ENCODE measurements at places on chromosomes 3 and 15.

GRCh38 chr3:13651057-13651400 lies 102.1 kb downstream of the FBLN2 start:
- H3K4me1 ChIP-seq, result peaks cover 14% of the 10 kb centered on the region
- no peak for DNase-seq
- no peak overlapping the region for H3K27ac ChIP-seq

DNA sequence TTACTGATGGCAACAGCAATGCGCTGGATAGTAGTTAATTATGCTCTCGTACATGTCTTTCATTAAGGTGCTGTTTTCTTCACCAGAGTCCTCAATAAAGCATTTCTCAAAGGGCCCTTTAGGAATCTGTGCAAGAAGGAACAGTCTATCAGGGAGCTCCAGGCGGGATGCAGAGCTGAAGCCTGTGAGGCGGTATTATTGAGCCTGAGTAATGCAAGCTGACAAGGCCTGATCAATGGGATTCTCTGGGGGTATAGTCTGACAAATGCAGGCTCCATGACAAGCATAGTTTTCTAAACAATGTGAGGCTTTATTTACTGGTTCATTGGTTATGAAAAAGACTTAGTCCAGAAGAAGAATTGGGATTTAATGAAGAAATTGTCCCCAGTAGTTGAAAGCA lies 530.9 kb upstream of the CBLB start:
- no peak overlapping the region for H3K4me3 ChIP-seq
- H3K36me3 ChIP-seq, result no peaks in the 10 kb centered on the region
- DNase-seq, result no peak
- H3K4me1 ChIP-seq, result no peaks in the 10 kb centered on the region

- H3K4me1 ChIP-seq, result no peaks in the 10 kb centered on the region
- no peaks in the 10 kb centered on the region for H3K36me3 ChIP-seq
- DNase-seq, result no peak
- H3K27me3 ChIP-seq, result no peaks in the 10 kb centered on the region
- peak overlapping the region; percentile 55 for H3K4me3 ChIP-seq
Observed at GRCh38 chr3:73621388-73621787, 3.4 kb downstream of the PDZRN3 start.

DNA sequence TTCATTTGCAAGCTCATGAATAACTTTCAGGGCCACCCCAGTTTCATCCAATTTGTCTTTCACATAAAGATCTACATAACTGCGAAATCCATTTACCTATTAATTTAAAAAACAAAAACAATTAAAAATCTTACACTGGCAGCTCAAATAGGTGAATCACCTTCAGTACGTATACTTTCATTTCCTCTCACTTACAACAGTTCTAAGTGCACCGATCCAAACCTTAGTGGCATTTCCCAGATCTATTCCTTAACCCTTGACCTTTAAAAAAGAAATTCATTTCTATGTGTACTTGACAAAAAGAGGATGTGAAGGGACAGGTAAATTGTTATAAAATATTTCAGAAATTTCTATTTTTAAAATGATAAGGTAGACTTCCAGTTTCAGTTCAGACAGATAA lies 30.8 kb downstream of the TOP2B start:
- H3K36me3 ChIP-seq, result peaks cover 88% of the 10 kb centered on the region
- no peak for DNase-seq
- H3K4me3 ChIP-seq, result no peak overlapping the region
- no peak overlapping the region for H3K27ac ChIP-seq
- no peaks in the 10 kb centered on the region for H3K27me3 ChIP-seq
- no peaks in the 10 kb centered on the region for H3K4me1 ChIP-seq

DNA sequence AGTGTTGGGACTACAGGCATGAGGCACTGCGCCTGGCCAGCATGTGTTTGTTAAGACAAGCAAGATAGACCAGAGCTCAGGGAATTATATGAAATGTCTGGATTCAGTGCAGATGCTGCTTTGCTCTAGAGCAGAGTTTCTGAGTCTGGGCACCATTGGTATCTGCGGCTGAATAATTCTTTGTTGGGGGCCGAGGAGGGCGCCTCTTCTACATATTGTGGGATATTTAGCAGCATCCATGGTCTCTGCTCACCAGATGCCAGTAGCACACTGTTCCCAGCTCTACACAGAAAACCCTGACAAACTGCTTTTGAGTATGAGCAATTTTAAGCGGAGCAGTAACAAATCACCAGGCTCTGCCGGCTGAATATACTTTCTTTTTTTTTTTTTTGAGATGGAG lies 3.6 kb upstream of the LDHAL6B start:
- no peaks in the 10 kb centered on the region for H3K27me3 ChIP-seq
- no peak overlapping the region for H3K27ac ChIP-seq
- H3K36me3 ChIP-seq, result peaks cover 60% of the 10 kb centered on the region
- DNase-seq, result no peak

GRCh38 chr3:155032918-155033317 lies 47.2 kb upstream of the MME start:
- no peak overlapping the region for H3K27ac ChIP-seq
- H3K4me3 ChIP-seq, result no peak overlapping the region
- no peaks in the 10 kb centered on the region for H3K27me3 ChIP-seq
- no peak for DNase-seq
- H3K36me3 ChIP-seq, result no peaks in the 10 kb centered on the region

DNA sequence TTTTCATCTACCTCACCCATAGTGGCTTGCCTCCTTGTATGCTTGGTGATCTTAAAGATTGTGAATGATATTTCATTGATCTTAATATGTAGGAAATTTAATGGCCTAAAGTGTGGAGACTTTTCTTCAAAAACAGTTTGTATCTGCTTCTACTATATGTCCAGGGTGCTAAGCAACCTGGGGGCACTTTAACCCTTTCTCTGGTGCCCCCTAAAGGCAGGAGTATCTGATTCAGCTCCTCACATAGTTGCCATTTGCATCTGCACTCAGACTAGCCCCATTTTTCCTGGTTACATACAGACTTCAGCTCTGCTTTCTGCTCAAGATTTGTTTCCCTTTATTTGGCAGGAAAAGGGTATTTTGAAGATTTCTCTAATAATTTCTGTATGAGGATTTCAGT lies 5.2 kb upstream of the PFN2 start:
- no peaks in the 10 kb centered on the region for H3K27me3 ChIP-seq
- no peak overlapping the region for H3K27ac ChIP-seq
- no peak for DNase-seq

- no peaks in the 10 kb centered on the region for H3K27me3 ChIP-seq
- DNase-seq, result no peak
- no peaks in the 10 kb centered on the region for H3K36me3 ChIP-seq
- H3K4me1 ChIP-seq, result peaks cover 8% of the 10 kb centered on the region
- no peak overlapping the region for H3K27ac ChIP-seq
Observed at GRCh38 chr15:74201710-74202420, 722 bp downstream of the STRA6 start.

DNA sequence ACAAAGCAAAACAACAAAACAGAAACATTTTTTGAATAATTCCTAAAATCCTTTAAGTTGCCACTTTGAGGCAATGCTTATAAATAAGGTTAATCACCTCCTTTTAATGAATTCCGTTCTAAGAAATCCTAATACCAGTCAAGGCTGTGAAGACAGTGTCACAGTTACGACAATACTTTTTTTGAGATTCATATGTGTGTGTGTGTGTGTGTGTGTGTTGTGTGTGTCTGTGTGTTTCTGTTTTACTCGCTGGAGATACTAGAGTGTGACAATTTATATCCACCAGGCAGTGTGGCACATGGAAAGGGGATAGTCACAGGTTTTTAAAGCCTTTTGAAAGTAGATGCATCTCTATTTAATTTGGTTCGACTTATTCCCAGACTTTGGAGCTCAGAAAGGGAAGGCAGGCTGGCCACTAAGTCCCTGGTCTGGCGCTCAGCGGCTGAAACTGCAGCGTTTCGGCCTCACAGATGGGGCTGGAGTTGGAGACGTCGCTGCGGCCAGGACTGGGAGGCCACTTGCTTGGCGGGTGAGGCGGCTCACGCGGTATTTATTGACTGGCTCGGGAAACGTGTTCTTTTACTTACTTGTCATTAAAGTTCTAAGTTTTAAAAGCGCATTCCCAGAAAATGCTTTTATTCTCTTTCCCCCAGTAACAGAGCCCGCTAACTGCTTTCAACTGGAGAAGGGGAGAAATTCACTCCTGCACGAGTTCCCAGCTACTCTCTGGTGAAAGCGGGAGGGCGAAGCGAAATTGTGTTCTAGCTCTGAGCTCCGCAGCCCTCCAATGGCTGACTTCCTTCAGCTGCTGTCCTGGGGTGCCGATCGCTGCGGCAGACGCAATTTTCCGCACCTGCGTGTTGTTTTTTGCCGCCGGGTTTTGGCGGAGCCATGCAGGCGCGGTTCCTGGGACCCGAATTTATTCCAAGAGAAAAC lies 13.7 kb downstream of the ZIC1 start:
- no peak for DNase-seq
- no peaks in the 10 kb centered on the region for H3K36me3 ChIP-seq
- peaks cover 5% of the 10 kb centered on the region for H3K4me1 ChIP-seq
- H3K27me3 ChIP-seq, result peaks cover 99% of the 10 kb centered on the region
- H3K27ac ChIP-seq, result no peak overlapping the region

DNA sequence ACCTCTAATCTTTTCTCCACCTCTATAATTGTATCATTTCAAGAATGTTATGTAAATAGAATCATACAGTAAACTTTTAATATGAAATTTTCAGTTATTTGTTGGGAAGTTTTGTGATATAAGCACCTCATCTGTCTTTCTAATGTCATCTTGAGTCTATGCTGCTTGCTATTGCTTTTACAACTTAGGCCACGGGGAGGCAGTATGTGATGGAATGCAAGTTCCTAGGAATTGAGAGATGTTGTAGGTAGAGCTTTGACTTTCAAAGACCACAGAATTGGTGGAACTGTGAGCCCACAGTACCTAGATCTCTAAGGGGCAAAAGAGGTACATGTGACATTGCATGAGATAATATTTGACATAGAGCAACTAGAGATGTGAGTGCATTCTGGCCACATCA lies 328.3 kb downstream of the MFSD1 start:
- no peaks in the 10 kb centered on the region for H3K36me3 ChIP-seq
- no peak overlapping the region for H3K4me3 ChIP-seq
- H3K4me1 ChIP-seq, result no peaks in the 10 kb centered on the region
- no peaks in the 10 kb centered on the region for H3K27me3 ChIP-seq

DNA sequence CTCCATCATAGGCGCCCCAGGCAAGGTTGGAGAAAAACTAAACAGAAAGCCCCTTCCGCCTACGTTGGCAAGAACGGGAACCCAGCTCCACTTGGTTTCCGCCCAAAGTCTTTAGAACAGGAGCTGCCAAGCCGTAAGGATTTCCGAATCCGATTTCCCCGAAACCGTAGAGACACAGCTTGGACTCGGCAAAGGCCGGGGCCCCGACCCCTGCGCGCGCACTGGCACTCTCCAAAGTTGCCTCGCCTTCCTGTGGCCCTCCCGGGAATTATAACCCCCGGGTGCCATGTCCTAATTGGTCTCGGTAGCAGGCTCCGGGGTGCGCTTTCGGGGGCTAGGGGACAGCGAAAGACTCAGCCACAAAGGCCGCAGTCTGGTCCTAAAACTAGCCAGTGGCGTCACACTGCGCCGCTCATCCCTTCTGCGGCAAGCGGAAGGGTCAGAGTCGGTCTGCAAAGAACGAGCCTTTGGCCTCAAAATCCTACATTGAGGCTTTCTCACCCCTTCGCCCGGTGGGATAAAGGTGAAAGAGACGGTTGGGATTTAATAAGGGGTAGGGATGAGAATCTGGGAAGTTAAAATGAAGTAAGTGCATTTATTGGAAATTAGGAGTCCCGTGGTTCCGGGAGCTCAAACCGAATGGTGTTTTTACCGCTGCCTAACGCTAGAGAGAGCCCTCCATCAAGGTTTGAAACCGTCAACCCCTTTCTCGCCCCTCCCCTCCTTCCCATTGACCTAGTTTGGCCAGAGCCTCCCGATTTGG lies 6.8 kb downstream of the BCL6 start:
- peak; percentile 87 for DNase-seq
- H3K4me1 ChIP-seq, result peaks cover 23% of the 10 kb centered on the region
- H3K36me3 ChIP-seq, result peaks cover 13% of the 10 kb centered on the region
- H3K27me3 ChIP-seq, result no peaks in the 10 kb centered on the region
- peak overlapping the region; percentile 100 for H3K27ac ChIP-seq
- H3K4me3 ChIP-seq, result peak overlapping the region; percentile 74

- DNase-seq, result no peak
- H3K4me1 ChIP-seq, result peaks cover 51% of the 10 kb centered on the region
- no peaks in the 10 kb centered on the region for H3K27me3 ChIP-seq
- peak overlapping the region; percentile 92 for H3K27ac ChIP-seq
- no peak overlapping the region for H3K4me3 ChIP-seq
Observed at GRCh38 chr3:69082805-69083204, 1.9 kb upstream of the ARL6IP5 start.

DNA sequence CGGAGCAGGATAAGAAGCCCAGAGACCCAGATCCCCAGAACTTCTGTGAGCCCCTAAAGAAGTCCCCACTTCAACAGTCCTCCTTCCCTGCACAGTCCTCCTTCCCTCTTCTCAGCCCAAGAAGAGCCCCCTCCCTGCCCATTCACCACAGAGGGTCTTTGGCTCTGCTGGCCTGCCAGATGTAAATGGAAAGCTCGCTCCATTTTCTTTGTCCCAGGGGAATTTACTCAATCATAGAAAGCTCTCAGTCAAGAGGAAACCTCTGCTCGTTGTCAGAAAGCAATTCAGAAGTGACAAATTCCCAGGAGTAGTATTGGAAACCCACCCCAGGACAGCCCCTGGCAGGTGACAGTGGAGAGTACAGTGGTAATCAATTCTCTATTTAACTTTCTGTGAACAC lies 105.5 kb upstream of the SMAD3 start:
- no peaks in the 10 kb centered on the region for H3K4me1 ChIP-seq
- no peak for DNase-seq
- H3K36me3 ChIP-seq, result no peaks in the 10 kb centered on the region
- no peaks in the 10 kb centered on the region for H3K27me3 ChIP-seq
- H3K4me3 ChIP-seq, result no peak overlapping the region

DNA sequence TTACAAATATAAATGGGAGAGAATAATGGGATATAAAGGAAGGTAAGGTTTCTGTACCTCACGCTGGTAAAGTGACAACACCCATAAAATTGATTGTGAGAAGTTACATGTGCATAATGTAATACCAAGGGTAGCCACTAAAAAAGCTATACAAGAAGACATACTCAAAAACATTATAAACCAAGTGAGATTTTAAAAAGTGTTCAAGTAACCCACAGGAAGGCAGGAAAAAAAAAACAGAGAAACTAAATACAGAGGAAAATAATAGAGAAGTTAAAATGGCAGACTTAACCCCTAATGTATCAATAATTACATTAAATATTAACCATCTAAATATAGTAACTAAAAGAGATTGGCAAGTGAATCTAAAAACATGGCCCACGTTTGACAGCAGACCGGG lies 76.3 kb downstream of the PCSK6 start:
- H3K27ac ChIP-seq, result no peak overlapping the region
- no peaks in the 10 kb centered on the region for H3K36me3 ChIP-seq
- no peak overlapping the region for H3K4me3 ChIP-seq
- H3K4me1 ChIP-seq, result no peaks in the 10 kb centered on the region

- no peaks in the 10 kb centered on the region for H3K36me3 ChIP-seq
- H3K4me1 ChIP-seq, result no peaks in the 10 kb centered on the region
- no peak overlapping the region for H3K27ac ChIP-seq
- H3K27me3 ChIP-seq, result no peaks in the 10 kb centered on the region
- DNase-seq, result no peak
- H3K4me3 ChIP-seq, result no peak overlapping the region
Observed at GRCh38 chr3:189108735-189109134, 63.0 kb upstream of the TPRG1 start.

Measured in upper lobe of right lung (tissue), 1 donor.